ENCODE measurements at places on chromosomes 13 and 19. TPM values are rescaled to one million over a fixed set of nuclear protein-coding genes. Genes with fewer than 3 reads are reported as not detected.
A peak's percentile ranks its signal among the peaks of the same experiment; 100 is the strongest.

- H3K4me1 ChIP-seq = peaks cover 6% of the 10 kb centered on the region
- no peak overlapping the region for H3K4me3 ChIP-seq
- no peaks in the 10 kb centered on the region for H3K36me3 ChIP-seq
- no peak for DNase-seq
- no peaks in the 10 kb centered on the region for H3K27me3 ChIP-seq
Measured at GRCh38 chr13:110541526-110541920, 20.0 kb downstream of the RAB20 start.

DNA sequence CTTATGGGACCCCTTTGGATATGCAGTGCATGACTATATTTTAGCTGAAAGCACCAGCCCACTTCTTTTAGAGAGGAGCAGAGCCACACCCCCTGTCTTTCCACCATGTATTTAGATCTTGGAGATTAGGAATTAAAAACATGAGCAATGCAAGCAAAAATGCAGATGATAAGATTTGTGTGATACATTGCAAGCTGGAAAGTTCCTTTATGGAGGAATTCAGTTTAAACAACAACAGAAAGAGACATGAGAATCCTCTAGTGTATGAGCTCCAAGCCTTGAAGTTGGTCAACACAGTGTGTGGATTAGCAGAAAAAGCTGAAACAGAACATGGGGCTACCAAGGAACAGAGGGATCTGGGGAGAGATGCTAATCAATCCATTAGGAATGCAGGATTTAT is 529.8 kb upstream of the NBEA start:
- H3K27ac ChIP-seq = no peak overlapping the region
- H3K4me3 ChIP-seq = no peak overlapping the region

DNA sequence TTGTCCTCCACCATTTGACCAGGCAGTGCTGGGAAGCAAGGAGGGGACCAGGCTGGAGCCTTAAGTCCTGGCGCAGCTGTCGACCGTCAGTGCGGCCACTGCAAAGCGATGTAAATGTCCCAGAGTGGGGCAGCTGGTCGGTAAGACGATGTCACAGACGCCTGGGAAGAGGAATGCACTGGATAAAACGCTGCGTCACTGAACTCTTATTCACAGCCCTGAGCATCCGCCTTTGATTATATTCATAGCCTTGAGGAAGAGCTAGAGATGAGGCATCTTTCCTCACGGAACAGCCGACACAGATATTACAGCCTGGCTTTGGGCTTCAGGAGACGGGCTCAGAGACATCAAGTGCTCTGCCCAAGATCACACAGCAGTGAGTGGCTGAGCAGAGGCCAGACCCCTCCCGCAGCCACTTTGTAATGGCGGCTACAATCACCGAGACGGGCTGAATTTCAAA is 17.6 kb upstream of the TUBGCP3 start:
- H3K4me3 ChIP-seq = peak overlapping the region; percentile 62
- no peaks in the 10 kb centered on the region for H3K36me3 ChIP-seq
- no peaks in the 10 kb centered on the region for H3K27me3 ChIP-seq
- H3K27ac ChIP-seq = no peak overlapping the region
- H3K4me1 ChIP-seq = no peaks in the 10 kb centered on the region

Gene MEF2B
- 2.5 TPM for polyA plus RNA-seq

Gene TEAD2
- 17.2 TPM for polyA plus RNA-seq

DNA sequence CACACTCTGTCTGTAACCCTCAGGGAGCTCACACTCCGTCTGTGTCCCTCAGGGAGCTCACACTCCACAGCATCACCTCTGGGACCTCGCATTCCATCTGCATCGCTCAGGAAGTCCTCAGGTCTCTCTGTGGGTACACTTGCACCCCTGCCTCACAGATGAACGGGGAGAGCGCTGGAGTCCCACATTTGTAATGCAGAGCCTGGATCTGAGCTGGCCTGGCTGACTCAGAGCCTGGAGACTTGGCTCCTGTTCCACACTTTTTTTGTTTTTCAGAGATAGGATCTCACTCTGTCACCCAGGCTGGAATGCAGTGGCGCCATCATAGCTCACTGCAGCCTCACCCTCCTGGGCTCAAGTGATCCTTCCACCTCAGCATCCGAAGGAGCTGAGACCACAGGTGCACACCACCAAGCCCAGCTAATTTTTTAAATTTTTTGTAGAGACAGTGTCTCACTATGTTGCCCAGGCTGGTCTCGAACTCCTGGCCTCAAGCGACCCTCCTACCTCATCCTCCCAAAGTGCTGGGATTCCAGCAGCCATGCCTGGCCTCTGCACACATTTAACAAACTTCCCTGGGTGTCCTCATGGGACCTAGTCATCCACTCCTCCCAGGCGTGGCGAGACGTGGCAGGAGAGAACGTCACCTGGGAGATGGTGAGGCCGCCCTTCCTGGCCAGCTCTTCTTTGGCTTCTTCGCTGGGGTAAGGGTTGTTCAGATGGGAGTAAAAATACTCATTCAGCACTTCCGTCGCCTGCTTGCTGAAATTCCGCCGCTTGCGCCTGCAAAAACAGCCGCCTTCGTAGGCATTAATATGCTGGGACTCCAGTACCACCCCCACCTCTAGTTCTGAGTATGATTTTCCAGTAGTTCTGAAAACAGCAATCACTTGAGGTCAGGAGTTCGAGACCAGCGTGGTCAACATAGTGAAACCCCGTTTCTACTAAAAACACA is 31.0 kb downstream of the CILP2 start:
- DNase-seq = no peak
- H3K27ac ChIP-seq = no peak overlapping the region
- no peak overlapping the region for H3K4me3 ChIP-seq

GRCh38 chr13:31418186-31418585 is 218.4 kb downstream of the B3GLCT start:
- H3K4me3 ChIP-seq = no peak overlapping the region
- H3K27me3 ChIP-seq = no peaks in the 10 kb centered on the region
- no peak overlapping the region for H3K27ac ChIP-seq
- no peaks in the 10 kb centered on the region for H3K36me3 ChIP-seq
- DNase-seq = no peak

DNA sequence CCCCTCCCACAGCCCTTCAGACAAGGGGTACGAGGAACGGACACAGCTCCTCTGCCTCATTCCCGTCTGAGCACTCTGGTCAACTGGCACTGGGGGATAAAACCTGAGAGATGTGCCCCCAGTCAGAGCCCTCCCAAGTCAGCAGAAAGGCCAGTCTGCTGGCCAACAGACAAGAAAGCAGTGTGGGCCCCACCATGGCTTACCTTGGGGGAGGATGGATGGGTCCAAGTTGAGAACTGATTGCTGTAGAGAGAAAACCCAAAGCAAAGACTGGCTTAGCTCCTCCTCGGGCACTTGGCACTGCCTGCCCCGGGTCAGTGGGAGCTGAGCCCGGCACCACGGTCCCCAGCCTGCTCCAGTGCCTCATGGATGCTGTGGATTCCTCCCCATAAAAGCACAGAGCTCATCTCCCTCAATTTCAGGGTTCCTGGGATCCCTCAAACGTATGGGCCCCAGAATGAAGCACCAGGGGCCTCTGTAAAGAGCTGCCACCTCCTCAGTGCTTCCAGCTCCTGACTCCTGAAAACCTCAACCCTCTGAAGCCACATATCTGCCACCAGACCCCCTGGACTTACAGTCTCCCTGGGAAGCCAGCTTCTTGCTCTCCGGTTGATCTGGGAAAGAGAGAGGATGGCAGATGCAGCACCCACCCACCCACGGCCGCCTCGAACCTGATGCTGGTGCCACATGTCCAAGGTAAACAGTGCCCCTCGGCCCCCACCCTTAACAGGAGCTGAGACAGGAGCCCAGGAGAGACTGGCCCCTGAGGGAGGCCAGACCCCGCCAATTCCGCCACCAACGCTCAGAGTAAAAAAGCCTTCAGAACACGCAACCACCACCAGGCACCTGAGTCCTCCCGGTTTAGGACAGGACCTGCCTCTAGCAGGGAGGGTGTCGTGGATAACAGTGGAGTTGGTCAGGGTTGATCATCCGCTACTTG is 3.3 kb downstream of the KHSRP start:
- H3K36me3 ChIP-seq = peaks cover 64% of the 10 kb centered on the region
- H3K4me1 ChIP-seq = no peaks in the 10 kb centered on the region
- H3K27me3 ChIP-seq = no peaks in the 10 kb centered on the region
- DNase-seq = no peak
- no peak overlapping the region for H3K4me3 ChIP-seq

Gene ZNF155
- polyA plus RNA-seq = 3.7 TPM

DNA sequence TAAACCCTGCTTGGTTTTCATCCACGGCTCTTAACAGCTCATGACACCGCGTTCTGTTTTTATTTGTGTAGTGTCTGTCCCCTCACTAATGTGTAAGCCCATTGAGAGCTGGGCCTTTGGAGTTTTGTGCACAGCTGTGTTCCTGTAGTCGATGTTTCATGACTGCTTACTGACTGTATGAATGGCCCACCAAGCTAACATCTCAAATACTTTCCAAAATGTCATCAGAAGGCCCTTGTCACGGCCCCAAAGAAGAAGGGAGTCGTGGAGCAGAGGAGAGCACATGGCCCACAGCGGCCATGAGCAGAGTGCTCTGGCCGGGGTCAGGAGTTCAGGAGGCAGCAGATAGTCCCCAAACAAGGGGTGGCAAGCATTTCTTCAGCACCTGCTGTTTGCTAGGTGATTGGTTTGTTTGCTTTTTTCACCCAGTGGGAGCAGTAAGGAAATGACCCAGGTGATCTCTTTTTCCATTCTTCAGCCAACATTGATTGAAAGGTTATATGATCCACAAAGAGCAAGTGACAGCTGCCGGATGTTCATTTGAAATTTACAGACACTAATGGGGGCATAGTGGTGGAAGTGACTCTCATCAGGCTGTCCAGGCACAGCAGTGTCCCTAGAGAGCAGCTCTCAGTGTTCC is 315.2 kb downstream of the ATP8A2 start:
- H3K27ac ChIP-seq = no peak overlapping the region
- no peaks in the 10 kb centered on the region for H3K36me3 ChIP-seq
- no peaks in the 10 kb centered on the region for H3K27me3 ChIP-seq
- DNase-seq = peak; percentile 5
- H3K4me3 ChIP-seq = no peak overlapping the region

Gene ZIK1
- not detected for polyA plus RNA-seq

DNA sequence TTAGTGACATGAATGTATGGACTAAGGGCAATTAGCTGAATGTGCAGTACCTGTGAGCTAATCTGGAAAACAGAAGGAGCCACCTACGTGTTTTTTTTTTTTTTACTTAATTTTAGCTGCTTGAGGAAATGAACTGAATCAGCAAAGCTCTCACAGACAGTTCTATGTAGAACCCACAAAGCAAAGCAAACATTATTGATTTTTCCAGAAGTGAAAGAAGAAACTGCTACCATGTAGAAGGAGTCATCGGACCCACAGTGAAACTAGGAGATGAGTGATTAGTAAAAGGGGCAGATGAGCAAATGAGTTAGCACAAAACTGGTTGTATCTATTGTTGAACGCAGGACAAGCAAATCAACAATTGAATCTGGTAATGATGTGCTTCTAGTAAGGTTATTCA is 94.1 kb upstream of the SLC7A1 start:
- DNase-seq = no peak
- H3K4me1 ChIP-seq = no peaks in the 10 kb centered on the region
- no peak overlapping the region for H3K27ac ChIP-seq
- no peaks in the 10 kb centered on the region for H3K27me3 ChIP-seq
- no peak overlapping the region for H3K4me3 ChIP-seq
- no peaks in the 10 kb centered on the region for H3K36me3 ChIP-seq

DNA sequence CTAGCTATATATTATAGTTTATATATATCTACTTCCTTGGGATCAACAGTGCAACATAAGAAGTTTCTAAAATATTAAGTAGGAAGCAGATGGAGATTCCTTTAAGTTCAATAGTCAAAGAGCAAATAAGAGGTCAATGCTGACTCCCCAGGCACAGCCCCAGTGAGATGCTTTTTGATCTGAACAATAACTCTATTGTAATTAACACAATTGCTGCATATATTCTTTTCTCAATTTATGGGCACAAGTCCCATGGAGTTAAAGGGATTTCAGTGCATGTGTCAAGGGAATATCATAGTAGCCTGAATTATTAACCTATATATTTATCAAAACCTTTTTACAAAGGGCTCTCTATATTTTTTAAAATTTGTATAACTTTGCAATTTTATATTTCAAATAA is 180.8 kb downstream of the SPRY2 start:
- H3K36me3 ChIP-seq = no peaks in the 10 kb centered on the region
- H3K27me3 ChIP-seq = no peaks in the 10 kb centered on the region
- no peak overlapping the region for H3K4me3 ChIP-seq
- peaks cover 11% of the 10 kb centered on the region for H3K4me1 ChIP-seq
- no peak overlapping the region for H3K27ac ChIP-seq

GRCh38 chr19:2330255-2330631 is 1.8 kb downstream of the SPPL2B start:
- H3K4me1 ChIP-seq = peaks cover 63% of the 10 kb centered on the region
- H3K36me3 ChIP-seq = peaks cover 53% of the 10 kb centered on the region
- H3K27me3 ChIP-seq = no peaks in the 10 kb centered on the region
- H3K4me3 ChIP-seq = no peak overlapping the region
- H3K27ac ChIP-seq = peak overlapping the region; percentile 97
- DNase-seq = no peak

All from small intestine (tissue), 16 donors.